ENCODE measurements at places on chromosomes 11 and 22. TPM values are rescaled to one million over a fixed set of nuclear protein-coding genes. Genes with fewer than 3 reads are reported as not detected.

DNA sequence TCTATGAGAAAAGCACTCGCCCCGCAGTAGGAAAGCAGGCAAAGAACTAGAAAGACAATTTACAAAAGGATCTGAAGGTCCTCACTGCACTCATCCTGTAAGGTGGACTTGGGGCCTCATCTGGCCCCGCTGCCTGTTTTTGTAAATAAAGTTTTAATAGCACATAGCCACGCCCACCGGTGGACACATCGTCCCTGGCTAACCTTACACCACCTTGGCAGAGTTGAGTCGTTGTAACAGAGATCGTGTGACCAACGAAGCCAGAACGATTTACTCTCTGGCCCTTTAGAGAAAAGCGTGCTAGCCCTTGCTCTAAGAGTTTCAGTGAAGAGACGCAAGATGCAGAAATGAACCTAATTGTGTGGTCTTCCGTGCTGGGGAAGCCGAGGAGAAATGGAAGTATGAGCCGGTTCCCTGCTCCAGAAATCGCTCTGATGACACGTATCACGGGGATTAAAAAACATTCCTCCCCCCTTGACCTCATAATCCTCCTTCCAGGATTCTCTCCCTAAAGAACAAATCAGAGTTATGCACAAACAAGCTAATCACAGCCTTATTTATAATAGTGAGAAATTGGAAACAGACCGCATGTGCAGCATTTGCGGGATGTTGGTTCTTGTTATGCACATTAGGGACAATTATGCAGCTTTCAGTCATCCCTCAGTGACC lies 80.1 kb downstream of the CDKN1C start:
- DNase-seq = no peak

DNA sequence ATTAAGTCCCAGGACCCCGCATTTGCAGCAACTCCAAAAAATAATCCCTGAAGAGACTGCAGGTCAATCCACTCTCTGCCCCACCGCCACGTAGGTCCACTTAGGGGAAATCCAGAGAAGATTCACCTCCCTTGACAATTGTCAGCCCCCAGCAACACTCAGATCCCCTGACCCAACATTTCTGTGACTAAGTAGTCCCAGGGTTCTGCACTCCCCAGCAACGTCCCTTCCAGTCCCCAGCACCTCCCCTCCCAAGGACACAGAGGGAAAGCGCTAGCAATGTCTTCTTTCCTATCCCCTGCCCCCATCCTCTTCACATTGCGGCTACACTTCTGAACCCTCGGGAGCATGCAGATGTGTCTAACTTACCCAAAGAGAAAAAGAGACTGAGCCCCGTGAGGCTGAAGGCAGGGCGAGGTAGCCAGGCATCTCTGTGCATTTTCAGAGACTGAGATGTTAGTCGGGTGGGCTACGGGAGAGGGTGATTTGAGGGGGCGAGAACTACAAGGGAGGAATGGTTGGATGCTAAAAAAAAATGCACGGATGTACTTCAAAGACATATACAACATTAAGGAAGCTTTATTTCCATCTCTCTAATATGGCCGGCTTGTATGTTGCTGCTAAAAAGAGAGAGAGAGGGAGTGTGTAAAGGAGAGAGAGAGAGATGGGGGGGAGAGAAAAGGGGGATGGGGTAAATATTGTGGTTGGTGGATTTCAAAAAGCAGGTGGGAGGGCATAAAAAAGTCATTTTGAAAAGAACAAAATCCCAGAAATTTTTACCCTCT lies at the start of gene SCN2B:
SCN2B (minus strand) TSS at position 647 of the 785 bp plus-strand sequence; CDS start at position 439, 208 bp downstream.
- DNase-seq = no peak

ROBO4 gene
- total RNA-seq = 19.7 TPM

DNA sequence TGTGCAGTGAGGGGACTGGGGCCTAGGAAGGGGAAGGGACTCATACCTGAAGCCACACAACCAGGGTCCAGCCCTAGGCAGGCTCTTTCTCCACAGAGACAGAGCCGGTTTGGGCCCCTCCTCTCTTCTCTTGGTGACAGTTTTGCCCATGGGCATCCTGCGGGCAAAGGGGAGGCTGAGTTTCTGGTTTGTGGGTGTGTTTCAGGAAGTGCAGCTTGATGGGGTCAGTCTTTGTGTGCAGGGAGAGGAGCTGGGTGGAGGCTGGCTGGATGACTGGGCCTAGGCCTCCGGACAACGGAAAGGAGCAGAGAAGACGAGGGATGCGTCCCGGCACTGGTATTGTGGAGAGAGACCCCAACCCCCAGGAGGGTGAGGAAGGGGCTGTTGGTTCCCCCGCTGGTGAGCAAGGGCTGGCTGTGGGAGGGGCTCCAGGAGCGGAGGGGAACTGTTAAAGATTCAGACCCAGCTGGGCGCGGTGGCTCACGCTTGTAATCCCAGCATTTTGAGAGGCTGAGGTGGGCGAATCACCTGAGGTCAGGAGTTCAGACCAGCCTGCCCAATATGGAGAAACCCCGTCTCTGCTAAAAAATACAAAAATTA lies 23.4 kb upstream of the CELSR1 start:
- peak; percentile 70 for DNase-seq

KLHDC7B gene
- 0.29 TPM for total RNA-seq

TRIM64C gene
- not detected for total RNA-seq

GRCh38 chr11:15988693-15989231 lies 367.6 kb downstream of the SOX6 start:
- no peak for DNase-seq

DNA sequence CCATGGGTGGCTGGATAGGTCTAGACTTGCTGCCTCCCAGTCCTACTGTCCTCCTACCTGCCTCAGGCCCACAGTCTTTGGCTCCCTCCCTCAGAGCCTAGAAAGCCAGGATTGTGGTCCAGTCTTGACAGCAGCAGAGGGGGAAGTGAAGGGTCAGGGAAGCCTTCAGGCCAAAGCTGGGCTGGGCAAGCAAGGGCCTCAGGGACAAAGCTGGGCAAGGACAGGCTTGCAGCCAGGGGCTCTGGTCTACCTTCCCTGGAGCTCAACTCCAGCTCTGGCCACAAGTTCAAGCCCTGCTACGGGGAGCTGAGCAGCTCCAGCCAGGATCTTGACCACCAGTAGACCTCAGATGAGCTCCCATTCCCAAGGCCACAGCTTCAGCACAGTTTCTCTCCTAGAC lies 14.9 kb downstream of the LMO1 start:
- DNase-seq = peak; percentile 18

- DNase-seq = no peak
Measured at GRCh38 chr11:65212226-65212801, 30.6 kb downstream of the CAPN1 start.

GRCh38 chr11:71211631-71212030 lies 40.7 kb downstream of the SHANK2 start:
- no peak for DNase-seq

RFPL2 gene
- total RNA-seq = not detected

DNA sequence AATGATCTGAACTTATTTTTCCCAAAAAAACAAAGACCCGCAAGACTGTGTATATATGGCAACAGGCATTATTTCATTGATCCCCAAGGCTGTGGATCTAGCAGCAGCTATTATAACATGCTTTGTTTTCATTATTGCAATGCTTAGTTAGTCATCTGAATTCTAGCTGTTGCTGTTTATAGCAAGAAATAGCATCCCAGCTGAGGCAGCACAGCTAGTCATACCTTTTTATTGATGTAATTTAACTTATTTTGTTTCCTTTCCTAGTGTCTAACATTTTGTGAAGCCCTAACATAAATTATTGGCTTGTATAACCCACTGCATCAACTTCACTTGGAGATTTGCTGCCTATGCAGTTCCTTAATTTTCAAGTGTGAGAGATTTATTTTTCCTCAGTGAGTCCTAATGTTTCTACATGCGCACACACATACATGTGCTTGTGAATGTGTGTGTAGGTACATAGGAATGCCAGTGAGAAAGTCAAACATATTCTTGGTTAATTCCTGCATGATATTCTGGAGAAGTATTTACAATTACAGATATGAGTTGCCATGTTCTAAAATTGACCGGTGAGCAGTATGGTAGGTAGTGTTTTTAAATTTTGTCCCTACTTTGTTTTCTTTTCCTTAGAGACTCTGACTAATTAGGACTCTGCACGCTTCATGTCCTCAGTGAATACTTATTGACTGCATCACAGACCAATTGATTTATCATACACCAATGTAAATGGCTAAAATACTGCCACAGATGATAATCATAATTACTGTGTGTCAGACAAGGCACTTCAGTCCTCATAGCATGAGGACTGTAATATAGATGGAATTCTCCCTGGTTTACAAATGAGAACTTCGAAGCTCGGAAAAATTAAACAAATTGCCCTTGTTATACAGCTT lies 119.3 kb downstream of the WNT11 start:
- no peak for DNase-seq

Measured in aorta (tissue), 5 donors.